ENCODE measurements at places on chromosomes 2 and 18. TPM values are rescaled to one million over a fixed set of nuclear protein-coding genes. Genes with fewer than 3 reads are reported as not detected.

- no peak for DNase-seq
Observed at GRCh38 chr2:175567435-175568061, 386.0 kb upstream of the ATP5MC3 start.

DNA sequence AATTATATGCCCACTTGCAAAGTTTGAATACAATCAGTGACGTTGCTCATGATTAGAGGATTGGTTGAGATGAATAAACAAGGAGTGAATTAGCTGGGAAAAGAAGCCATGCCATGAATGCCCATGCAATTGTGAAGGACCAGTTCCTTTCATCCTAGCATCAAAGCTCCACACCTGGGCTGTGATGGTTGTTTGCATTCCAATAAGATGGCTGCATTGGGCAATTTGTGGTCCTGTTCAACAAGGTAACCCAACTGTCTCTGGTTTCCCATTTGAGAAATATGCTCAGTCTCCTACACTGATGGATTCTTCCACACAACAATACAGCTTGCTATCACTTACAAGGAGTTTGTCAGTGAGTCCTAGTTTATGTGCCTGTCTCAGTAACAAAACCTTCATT, 550.2 kb downstream of the STK39 start:
- DNase-seq: no peak

Gene C2orf66
- total RNA-seq: not detected

- no peak for DNase-seq
Observed at GRCh38 chr2:125272651-125273050, 1247.6 kb downstream of the CNTNAP5 start.

Gene POTEI
- not detected for total RNA-seq

Gene REG1B
- total RNA-seq: not detected

DNA sequence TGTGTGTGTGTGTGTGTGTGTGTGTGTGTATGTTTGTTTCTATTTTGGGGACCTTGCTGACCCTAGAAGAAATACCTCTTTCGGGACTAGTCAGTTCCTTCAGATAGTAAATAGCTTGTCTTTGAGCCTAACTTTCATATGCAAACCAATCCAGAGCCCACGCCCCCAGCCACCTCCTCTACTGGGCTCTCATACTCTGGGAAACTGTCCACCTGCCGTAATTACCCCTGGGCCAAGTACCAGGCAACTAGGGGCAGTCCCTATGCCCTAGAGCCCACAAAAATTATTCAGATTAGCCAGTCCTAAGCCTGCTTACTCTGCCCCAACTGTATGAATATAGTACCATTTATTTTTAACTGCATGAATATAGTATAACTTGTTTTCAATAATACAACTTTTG, 970.4 kb downstream of the EPHA4 start:
- DNase-seq: no peak

- no peak for DNase-seq
Observed at GRCh38 chr18:48132797-48133655, 202.6 kb upstream of the SMAD2 start.

Gene NDUFS1
- total RNA-seq: 102 TPM

GRCh38 chr2:13806539-13806938, 826.0 kb upstream of the LRATD1 start:
- DNase-seq: no peak

Gene DYSF
- 4.8 TPM for total RNA-seq

- DNase-seq: no peak
Observed at GRCh38 chr2:211371465-211371864, 815.1 kb downstream of the CPS1 start.

Gene HAAO
- total RNA-seq: 0.27 TPM
